ENCODE measurements at places on chromosomes 3 and 15.

DNA sequence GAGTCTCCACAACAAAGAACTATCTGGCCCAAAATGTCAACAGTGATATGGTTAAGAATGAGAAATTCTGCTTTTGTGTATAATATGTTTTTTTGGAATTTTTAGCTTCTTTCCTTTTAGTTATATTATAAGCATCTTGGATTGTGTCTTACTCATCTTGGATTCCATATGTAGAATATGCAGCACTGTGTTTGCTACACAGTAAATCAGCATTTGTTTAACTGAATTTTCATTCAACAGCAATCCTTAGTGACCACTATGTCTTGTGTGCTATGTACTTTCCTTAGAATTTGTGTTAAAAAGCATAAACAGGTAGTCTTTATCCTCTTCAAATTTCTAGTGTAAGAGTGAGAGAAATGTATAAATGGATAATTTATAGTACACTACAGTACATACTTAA, 18.2 kb upstream of the TMEM207 start:
- DNase-seq = no peak

DNA sequence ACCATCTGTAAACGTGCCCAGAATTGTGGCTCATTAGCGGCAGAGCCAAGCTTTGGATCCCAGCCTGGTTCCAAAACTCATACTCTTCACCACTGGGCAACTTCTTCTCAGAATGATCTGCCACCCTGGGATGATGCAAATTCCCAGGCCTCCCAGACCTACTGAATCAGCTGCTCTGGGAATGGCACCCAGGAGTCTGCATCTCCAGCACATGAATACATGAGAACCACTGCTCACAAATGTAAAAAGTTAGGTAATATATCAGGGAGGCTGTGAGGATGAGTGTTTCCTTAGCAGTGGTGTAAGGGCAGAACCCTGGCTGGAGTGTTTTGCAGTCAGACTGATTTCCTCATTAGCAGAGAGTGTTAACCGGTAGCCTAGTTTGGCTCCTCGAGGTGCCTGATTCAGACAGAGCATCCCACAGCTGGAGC, 94.2 kb downstream of the LIPC start:
- peak; percentile 57 for DNase-seq

DNA sequence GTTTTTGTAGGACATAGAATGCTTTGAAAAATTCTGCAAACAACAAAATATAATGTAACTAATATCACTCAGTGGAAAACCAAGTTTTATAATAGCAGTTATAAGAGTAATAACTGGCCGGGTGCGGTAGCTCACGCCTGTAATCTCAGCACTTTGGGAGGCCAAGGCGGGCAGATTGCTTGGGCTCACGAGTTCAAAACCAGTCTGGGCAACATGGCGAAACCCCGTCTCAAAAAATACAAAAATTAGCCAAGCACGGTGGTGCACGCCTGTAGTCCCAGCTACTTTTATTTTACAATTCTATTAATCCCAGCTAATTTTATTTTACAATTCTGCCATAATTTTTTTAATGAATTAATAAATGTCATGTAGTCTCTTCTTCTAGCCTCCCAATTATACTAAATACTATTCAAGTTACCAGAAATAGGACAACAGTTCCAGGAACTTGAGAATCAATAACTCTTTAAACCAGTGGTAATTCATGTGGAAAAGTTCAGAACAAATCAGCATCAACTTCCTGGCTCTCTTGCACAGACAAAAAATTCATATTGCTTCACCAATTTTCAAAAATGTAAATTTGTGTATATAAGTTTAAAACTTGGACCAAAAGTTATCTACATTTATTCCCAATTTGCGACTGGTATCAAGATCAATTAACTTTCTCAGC, 2.2 kb downstream of the DENND4A start:
- no peak for DNase-seq

- DNase-seq = no peak
Measured at GRCh38 chr3:20064796-20065564, 24.7 kb downstream of the KAT2B start.

DNA sequence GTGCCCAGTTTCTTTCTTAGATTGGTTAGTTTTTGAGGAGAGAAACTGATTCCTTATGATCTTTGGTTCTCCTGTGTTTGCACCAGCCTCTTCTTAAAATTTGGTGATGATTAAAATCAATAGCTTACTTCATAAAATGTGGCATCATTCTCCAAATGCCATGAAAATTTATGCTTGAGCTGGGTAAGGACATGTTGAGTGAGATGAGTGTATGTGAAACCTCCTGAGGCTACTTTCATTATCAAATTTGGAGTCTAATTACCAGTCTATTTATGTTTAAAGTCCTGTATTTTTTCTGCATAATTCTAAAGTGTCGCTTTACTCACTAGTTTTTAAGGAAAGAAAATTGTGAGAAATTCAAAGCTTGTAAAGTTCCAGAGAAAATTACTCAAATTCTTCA, 102.1 kb downstream of the DIPK2A start:
- DNase-seq = no peak

DNA sequence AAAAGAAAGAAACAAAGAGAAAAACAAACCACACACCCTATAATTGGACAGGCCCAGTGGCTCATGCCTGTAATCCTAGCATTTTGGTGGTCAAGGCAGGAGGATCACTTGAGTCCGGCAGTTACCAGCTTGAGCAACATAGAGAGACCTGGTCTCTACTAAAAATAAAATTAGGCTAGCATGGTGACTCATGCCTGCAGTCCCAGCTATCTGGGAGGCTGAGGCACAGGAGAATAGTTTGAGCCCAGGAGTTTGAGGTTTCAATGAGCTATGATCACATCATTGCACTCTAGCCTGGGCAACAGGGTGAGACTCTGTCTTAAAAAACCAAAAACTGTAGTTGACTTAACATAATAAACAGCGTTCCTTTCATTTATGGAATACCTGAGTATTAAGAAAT, 72.3 kb upstream of the ST3GAL6 start:
- no peak for DNase-seq

DNA sequence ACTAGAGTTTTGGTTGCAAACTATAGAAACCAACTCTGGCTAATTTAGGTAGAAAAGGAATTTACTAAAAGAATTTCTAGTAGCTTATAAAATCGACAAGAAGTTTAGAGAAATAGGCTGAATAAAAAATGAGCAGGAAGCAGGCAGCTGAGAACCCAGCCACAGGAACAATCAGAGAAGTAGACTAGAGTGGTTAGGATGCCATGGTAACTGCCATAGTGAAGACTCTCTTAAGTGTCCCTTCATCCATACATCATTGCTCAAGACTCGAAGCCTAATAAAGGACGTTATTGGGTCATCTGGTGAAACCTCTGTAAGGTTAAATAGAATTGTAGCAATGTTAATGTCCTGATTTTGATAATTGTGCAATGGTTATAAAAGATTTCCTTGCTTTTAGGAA, 13.8 kb downstream of the AVEN start:
- no peak for DNase-seq

DNA sequence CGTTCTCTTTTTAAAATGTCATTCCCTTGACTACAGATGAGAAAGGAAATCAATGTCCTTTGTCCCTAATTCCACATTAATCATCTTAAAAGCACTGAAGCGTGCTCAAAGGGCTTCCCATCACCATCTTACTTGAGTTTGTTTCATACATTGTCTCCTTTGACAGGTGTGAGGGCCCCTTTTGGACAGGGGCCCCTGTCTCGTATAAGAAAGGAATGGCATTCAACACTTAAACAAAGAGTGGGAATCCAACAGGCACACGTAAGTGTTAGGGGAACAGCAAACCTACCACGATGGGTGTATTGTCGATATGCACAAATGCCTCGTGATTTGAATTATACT, 5.0 kb downstream of the SSUH2 start:
- DNase-seq = no peak

DNA sequence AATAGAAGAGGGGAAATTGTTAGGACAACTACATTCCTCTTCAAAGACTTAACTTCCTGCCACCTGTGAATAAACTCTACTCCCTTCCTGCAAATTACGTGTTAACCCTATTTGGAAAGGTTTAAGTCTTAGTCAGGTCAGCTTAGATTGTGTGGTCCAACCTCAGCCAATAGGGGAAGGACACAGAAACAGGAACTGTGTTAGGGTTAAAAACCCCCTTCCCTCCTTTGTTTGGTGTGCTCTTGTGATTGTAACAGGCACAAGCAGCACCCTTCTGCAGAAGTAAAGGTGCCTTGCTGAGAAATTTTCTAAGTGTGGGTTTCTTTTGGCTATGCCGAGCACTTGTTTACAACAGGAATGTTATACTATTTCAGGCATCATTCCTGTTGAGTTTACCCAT, 45.0 kb upstream of the FSTL1 start:
- DNase-seq = no peak

DNA sequence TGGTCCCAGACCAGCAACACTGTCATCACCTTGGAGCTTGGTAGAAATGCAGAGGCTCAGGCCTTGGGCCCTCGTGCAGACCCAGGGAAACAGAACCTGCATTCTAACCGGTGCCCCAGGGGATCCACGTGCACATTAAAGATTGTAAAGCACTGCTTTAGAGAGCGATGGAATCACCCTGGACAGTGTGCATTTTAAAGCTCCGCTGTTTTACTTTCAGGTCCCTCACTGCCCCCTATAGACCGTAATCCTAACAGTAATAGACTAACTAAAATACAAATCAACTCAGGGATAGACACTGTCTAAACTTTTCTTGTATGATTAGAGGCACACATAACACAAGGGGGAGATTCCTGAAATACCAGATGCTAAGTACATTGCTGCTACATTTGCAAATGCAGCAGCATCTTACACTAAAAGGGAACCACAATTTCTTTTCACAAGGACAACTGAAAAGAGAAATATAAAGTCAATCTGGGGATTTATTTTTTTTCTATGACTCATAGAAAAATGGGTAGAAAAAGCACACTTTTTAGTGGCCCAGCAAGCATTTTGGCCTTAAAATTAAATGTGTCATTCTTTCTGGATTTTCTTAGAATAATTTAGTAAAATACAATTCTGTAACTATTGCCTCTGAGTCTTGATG, 10.5 kb upstream of the SH3GL3 start:
- DNase-seq = peak; percentile 26

DNA sequence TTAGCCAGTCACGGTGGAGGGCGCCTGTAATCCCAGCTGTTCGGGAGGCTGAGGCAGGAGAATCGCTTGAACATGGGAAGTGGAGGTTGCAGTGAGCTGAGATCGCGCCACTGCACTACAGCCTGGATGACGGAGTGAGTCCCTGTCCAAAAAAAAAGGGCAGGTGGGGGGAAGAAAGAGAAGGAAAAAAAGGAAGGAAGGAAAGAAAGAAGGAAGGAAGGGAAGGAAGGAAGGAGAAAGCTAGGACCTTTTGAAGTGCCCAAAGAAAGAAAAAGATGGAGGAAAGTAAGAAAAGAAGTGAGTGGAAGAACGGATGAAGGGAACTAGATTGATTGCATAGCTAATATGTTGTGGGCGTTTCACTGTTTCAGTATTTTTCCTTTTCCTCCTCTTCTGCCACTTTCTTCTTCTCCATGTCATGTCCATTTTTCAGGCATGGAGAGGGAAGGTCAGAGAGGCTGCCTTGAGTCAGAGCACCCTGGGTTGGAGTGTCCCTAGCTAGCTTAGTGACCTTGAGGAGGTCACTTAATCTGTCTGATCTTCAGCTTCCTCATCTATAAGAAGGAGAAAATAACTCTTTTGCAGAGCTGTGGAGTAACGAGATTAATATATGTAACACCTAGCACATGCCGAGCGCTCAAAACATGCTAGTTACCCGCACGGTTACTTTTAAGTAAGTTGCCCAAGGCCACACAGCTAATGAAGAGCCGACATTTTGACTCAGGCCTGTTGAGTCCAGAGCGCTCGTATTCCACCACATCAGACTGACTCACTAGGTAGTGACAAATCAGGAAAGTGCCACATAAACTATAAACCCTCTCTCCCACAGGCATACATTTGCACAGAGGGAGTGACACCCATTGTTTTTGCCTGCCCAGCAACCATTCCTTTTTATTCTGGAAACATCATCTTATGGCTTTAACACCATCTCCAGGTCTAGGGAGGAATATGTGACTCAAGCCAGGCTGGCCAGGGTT, 42.2 kb downstream of the BHLHE40 start:
- DNase-seq = peak; percentile 82

DNA sequence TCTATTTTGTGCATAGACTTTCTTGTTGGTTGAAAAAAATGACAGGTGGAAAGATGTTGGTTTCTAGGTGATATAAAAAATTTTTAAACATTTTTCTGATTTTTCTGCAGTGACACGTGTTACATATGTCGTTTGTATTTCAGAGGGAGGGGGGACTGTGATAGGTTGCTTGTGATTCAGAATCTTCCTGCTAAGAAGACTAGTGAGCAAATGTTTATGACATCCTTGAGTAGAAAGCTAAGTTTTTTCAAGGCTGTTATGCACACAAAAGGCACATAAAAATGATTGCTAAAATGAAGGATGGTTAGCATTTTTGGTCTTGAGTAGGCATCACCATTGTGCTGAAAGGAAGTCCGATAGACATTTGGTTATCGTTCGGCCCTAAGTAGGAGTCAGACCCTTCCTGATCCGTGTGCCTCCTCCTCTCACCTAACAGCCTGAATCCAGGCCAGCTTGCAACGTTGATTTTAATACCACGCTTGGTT, 1.5 kb downstream of the ZNF639 start:
- DNase-seq = no peak

DNA sequence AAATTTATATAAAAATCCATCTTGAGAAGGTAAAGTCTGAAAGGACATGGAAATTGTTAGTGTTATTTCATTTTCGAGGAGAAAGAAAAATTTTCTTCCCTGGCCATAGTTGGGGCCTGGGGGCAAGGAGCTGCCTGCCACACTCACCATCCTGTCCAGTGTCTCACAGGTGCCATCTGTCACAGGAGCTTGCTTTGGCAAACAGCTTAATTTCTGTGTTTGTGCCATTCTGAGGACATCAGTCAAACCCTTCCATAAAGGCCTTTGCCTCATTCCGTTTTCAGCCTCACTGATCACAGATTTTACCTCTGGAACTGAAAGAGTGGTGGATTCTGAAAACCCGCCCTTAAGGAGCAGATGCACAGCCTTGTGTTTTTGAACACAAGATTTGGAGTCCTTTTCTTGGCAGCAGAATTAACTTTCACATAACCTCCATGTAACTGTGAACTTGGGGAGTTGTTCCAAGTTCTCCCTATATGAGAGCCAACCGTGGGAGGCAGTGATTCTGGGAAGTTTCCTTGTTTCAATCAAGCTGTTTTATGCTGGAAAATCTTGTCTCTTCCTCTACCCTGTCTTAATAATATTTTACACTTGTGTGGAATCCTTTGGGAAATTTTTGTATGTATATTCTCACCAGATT, 254.7 kb downstream of the CACNA2D3 start:
- DNase-seq = no peak

GRCh38 chr3:187062526-187063177, 76.6 kb downstream of the RPL39L start:
- DNase-seq = peak; percentile 48

- DNase-seq = no peak
Measured at GRCh38 chr3:106510206-106510605, 641.4 kb upstream of the CBLB start.

- no peak for DNase-seq
Measured at GRCh38 chr3:43779850-43780249, 89.1 kb downstream of the ABHD5 start.
